CD8-positive, alpha-beta memory T cell (primary cell): ENCODE measurements at places on chromosomes 12 and 14. TPM values are rescaled to one million over a fixed set of nuclear protein-coding genes. Genes with fewer than 3 reads are reported as not detected.

DNA sequence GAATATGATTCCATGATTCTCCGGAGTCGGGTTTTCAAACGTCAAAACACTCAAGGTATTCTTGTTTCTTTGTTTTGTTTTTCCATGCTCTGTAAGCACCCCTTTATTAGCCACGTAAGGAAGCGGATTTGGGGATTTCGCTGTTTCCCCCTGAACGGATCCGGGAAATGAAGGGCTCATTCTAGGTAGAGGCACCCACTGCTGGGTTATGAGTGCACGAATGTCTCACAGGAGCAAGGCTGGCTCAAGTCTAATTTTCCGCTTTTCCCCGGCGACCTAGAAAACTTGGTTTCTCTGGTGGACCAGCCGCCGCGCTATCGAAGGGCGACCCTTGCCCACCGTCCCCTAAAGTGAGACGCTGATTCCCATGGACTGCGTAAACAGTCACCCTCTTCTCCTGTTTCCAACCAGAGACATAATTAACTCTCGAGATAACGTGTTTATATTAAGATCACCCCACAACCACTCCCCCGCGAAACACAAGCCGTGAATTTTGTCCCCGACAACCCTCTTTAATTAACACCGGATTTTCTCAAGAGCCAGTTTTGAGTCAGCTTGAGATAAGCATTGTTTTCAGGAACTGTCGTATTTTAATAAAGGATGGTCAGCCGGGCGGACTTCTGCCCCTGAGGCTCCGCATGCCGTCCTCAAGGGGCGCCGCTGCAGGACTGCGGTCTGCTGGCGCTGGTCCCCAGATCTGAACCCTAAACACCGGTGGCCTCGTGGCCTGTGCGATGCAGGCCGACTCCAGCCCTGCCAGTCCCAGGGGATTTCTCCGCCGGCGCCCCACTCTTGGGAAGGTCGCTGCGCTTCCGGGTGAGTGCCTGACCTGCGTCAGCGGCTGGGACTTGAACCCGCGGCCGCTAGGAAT is 515 bp upstream of the ABCC9 start:
- H3K27ac ChIP-seq, result no peak overlapping the region
- DNase-seq, result no peak
- H3K4me3 ChIP-seq, result no peak overlapping the region
- H3K4me1 ChIP-seq, result peaks cover 14% of the 10 kb centered on the region

DNA sequence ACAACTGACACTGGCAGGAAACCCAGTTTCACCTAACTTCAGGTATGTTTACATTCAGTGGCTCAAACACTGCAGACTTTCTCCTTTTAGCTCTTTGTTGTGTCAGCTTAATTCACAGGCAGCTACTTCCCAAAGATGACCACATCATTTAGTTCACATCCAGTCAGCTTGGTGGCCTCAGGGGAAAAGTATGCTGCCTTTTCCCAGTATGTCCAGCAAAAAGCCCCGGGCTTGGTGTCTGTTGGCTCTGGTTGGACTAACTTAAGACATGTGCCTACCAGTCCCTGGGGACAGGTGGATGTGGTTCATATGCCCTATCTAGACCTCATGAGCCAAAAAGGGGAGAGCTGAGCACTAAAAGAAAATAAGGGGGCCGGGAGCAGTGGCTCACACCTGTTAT is 56.4 kb downstream of the GOLGA5 start:
- no peak overlapping the region for H3K27ac ChIP-seq
- H3K27me3 ChIP-seq, result no peaks in the 10 kb centered on the region
- no peaks in the 10 kb centered on the region for H3K36me3 ChIP-seq
- no peak for DNase-seq

EIF2B1 gene
- total RNA-seq, result 99.1 TPM

- peaks cover 5% of the 10 kb centered on the region for H3K27me3 ChIP-seq
- peaks cover 13% of the 10 kb centered on the region for H3K36me3 ChIP-seq
- no peak overlapping the region for H3K4me3 ChIP-seq
- no peak overlapping the region for H3K27ac ChIP-seq
- no peak for DNase-seq
Measured at GRCh38 chr14:22837750-22838538, 1.6 kb downstream of the MMP14 start.

DNA sequence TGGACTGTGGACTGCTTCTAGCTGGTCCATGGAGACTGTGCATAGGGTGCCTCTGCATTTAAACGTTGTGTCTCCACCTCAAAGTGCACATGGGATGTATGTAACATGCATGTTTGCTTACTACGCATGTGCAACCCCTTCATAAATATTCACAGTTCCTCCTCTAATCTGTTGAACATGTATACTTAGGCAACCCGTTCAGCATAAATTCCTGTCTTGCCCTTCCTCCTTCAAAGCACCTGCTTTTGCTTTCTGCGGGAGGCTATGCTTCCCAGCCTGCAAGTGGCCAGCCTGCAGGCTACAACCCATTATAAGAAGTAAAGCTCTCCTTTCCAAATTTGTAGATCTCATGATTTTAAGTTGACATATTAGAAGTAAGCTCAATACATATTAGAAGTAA is 33.0 kb upstream of the OVCH1 start:
- no peaks in the 10 kb centered on the region for H3K27me3 ChIP-seq
- H3K27ac ChIP-seq, result no peak overlapping the region
- no peak overlapping the region for H3K4me3 ChIP-seq
- DNase-seq, result no peak
- H3K36me3 ChIP-seq, result no peaks in the 10 kb centered on the region
